ENCODE measurements at places on chromosomes 5 and 9. TPM values are rescaled to one million over a fixed set of nuclear protein-coding genes. Genes with fewer than 3 reads are reported as not detected.

PAIP2 gene
- 197 TPM for polyA plus RNA-seq

SEMA4D gene
- polyA plus RNA-seq, result 48.0 TPM

CMYA5 gene
- 16.3 TPM for polyA plus RNA-seq

DNA sequence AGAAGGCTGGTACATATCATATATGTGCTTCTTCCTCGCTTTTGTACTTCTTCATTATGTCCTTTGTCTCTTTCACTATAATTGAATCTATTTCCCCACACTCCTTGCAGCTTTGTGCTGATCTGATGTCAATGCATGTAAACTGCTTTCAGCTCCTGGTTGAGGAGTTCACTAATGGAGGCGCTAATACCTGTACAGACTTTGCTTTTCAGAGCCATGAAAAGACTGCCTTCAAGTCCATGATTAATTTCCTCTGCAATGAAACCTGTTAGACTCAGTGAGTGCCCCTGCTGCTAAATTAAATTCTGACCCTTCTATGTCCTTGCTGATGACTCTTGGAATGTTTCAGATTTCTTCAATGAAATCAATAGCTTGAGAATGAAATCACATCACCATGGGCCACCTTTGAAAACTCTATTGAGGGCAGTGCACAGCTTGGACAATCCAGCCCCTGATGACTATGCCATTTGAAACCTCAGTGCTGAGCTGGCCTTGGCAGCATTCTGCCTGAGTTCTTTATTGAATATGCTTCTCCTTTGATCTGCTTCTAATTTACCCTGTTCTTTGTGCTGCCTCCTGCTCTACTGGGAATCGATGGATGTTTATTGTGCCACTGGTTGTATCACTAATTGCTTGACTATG, 358.2 kb upstream of the DMAC1 start:
- no peak for DNase-seq

- no peak for DNase-seq
These were observed 1019.0 kb downstream of the TAF11L14 start for GRCh38 chr5:18653216-18653752.

GRCh38 chr5:171647043-171647903, 138.3 kb upstream of the SMIM23 start:
- DNase-seq, result no peak

- no peak for DNase-seq
These were observed 113.6 kb upstream of the FER start for GRCh38 chr5:108634010-108634616.

DNA sequence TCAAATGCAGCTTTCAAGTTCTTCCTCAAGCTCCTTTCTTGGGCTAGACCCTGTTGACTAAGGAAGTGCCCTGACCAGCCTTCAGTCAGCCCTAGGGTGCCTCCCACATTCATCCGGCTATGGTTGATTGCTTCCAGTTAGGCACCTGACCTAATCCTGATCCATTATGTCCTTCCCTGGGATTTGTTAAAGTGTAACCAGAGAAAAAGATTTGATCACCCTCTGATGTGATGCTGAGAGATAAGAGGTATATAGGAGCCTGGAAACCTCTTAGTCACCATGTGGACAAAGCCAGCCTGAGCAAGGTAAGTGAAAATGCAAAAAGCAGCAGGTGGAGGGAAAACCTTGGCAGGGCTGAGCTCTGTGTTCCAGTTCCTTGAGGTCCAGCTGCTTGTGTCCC, 178.8 kb upstream of the ERCC6L2 start:
- DNase-seq, result no peak

- no peak for DNase-seq
These were observed 70.3 kb downstream of the UGCG start for GRCh38 chr9:111966861-111967291.

DNA sequence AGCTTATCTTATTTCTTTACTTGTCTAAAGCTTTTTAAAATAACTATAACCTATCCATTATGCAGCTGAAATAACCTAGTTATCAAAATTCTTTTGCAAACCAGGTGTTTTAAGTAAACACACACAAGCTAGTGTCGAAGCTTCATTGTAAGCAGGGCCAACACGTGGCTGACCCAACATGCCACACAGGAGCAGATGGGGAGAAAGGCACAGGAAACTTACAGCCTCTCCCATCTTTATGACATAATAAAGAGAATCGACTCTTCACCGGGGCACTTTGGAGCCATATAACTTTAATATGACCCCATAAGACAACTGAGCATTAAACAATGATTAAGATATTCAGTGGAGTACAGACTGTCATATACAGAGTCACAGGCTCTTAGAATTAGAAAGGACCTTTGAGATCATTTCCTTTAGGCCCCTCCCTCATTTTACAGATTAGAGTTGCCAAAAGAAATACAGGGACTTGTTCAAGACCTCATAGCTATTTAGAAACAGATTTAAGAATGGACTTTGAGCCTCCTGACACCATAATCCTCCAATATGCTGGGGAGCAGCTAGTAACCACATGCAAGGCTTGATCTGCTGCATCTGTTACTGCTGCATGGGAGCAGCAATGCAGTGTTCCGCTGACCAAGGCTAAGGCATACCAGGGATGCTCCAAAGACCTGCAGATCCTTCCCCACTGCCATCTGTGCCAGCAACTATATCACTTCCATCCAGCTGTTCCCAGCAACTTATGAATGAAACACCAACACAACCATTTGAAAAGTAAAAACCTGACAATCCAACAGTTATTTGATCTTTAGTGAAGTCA, 75.4 kb downstream of the RASEF start:
- DNase-seq, result no peak
